ENCODE measurements at places on chromosomes 2 and 18.
A peak's percentile ranks its signal among the peaks of the same experiment; 100 is the strongest.

- DNase-seq = peak; percentile 50
Measured at GRCh38 chr2:136305517-136306192, 187.7 kb upstream of the CXCR4 start.

DNA sequence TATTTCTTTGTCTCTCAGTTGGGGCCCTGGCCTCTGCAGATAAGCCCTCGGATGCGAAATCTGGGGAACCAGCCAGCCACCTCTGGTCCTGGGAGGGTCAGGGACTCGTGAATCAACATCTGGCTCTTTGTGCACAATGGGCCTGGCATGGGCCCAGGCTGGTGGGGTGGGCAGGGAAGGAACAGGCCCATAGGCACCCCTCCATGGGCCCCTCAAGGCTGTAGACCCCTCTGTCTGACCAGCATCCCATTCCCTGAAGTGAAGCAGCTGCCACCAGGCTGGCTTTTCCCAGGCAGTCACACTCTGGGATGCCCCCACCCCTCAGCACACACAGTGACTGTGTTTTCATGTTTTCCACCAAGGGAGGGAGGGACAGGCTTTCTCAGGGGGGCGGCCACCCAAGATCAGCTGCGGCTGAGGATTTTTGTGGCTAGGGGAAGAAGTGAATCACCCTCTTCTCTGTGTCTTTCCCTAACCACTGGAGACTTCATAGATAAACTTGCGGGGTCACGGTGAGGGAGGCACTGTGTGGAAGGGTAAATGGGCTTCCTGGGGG, 166.0 kb downstream of the AGAP1 start:
- no peak for DNase-seq

DNA sequence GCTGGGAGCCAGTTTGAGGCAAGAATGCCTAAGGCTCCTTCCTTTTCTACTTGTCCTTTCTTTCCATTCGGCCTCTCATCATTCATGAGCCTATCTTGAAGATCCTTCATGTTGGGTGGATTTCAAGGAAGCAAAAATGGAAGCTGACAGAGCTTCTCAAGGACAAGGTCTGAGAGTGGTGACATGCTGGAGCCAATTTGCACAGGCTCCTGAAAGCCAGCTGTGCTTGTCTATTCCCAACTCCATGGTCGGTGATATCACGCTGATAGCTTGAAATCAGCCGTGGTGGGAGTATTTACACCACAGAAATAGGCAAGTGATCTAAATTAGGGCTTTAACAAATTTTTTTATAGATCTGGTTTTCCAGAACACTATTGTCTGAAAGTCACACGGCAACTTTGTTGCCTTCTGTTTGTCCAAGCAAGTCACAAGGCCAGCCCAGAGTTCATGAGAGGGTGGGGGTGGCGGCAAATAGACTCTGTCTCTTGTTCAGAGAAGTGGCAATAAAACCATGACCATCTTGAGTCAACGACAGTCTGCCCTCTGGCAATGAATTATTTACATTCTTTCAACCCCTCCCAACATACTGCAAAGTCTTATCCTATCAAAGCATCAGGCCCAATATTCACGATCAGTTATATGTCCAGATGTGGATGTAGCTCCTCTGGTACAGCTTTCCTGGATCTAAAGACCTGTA, 49.9 kb upstream of the SLC35F5 start:
- DNase-seq = no peak

DNA sequence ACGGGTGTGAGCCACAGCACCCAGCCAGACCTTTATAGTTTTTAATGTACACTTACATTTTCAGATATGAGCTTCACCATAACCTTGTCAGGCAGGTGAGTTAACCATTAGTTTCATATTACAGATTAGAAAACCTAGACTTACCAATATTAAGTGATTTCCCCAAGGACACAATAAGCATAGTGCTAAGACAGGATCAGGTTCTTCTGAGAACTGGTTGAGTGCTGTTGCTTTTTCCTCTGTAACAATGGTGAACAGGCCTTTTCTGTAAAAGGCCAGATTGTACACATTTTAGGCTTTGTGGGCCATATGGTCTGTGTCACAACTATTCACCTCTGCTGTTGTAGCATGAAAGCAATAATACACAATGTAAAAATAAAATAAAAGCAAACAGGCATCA, 332.0 kb downstream of the PIK3C3 start:
- no peak for DNase-seq

GRCh38 chr2:19675856-19676460, 225.8 kb downstream of the TTC32 start:
- no peak for DNase-seq

- no peak for DNase-seq
Measured at GRCh38 chr2:191889931-191890330, 43.0 kb upstream of the CAVIN2 start.

GRCh38 chr18:7608781-7609201, 41.7 kb downstream of the PTPRM start:
- DNase-seq = no peak
